ENCODE measurements at places on chromosomes 1 and 21.

DNA sequence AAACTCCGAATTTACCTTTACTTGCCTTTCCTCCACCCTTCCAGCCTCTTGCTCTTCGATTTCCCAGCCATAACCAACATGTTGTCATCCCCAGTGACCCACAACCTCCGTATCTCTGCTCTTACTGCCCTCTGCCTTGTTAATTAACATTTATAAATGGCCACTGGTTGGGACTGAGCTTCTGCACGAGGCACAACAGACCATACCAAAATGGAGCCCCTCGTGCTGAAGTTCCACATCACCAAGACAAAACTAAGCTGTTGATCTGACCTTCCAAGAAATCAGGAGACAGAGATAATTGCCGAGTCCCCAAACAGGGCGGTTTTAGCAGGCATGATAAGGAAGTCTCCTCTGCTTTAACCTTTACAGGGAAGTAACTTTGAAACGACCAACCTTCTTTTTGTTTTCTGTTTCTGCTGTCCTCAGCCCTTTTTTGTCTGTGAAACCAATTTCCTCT, 71.9 kb downstream of the NMNAT2 start:
- no peak for DNase-seq

DNA sequence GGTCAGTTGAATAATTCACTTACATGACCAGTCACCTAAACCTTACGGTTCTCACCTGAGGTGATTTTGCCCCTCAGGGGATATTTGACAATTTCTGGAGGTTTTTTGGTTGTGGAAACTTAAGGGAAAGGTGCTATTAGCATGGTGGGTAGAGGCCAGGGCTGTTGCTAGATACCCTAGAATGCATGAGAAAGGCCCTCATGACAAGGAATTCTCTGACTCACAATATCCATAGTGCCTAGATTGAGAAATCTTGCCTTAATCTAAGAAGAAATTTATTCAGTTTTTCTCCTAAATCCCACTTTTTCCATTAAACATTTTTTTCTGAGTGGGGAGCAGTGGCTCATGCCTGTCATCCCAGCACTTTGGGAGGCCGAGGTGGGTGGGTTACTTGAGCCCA, 119.7 kb downstream of the TGFB2 start:
- DNase-seq, result no peak

DNA sequence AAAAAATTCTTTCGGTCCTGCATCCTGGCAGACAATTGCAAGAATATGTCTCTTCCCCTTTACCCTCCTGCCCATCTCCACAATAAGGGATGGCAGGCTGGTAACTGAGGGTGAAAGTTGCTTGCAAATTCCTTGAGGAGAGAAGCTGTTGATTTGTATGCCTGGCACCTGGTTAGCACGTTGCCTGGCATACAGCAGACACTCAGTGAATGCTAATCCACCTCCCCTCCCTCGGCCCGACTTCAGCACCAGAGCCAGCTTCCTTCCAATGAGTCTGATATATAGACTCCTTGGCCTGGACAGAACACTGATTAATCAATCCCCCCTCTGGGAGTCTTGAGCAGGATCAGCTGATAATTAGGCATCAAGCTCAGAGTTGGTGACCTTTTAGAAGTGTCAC, 39.1 kb downstream of the KCNC4 start:
- DNase-seq, result no peak

DNA sequence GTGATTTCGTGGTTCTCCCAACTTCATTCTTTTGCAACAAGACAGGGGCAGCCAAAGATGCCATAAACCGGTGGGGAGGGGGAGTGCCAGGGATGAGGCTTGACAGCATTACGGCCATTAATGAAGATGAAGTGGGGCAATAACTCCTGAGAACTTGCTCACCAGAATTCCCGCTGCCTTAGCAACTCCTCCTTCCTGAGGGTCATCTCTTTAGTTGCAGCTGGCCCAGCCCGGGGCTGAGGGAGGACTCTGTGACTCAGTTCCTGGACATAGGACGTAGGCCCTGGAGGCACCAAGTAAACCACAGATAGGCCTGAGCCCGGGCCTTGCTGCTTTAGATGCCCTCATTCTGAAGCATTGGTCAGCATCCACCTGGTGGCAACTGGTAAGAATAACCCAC, 330.2 kb downstream of the RRAGC start:
- no peak for DNase-seq

GRCh38 chr1:86197206-86197855, 40.8 kb upstream of the COL24A1 start:
- peak; percentile 74 for DNase-seq

DNA sequence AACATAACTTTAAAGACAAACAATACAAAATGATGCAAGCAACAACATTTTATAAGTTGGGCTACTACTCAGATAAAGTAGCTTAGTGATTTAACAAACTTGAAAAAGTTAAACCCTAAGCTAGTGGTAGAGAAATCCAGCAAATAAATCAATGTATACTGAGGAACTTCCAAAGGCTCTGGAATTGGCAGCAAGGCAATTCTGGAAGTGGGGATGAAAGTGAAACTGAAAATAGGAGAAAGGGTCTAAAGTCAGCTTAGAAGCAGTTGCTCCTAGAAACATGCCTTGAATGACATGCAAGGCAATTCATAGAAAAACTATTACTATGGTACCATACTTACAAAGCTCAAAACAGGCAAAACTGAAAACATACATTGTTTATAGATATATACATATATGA, 90.0 kb upstream of the CAMK1G start:
- DNase-seq, result no peak

DNA sequence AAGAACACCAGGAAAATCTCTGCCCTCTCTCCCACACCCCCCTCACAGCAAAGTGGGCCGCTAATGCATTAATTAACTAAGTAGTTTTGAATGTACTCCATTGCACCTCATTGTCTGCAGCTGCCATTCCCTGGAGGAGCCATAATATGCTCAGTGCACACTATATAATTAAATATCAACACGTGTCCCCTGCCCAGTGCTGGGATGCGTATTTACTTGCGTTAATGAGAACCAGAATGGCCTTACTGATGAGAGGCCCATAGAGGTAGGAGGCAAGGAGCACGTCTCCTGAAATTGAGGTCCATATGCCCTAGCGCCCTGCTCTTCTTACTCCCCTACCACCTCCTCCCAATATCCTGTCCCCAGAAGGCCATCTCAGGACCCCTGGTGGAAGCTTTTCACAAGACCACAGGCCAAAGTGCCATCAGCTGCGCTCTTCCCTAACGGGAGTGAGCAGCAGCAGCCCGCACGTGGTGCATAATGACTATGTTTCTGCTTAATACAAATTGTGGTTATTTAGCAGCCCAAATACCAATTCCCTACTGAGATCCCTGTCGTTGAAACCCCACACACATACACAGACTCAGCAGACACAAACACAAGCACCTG, 76.8 kb downstream of the PLXNA2 start:
- no peak for DNase-seq

DNA sequence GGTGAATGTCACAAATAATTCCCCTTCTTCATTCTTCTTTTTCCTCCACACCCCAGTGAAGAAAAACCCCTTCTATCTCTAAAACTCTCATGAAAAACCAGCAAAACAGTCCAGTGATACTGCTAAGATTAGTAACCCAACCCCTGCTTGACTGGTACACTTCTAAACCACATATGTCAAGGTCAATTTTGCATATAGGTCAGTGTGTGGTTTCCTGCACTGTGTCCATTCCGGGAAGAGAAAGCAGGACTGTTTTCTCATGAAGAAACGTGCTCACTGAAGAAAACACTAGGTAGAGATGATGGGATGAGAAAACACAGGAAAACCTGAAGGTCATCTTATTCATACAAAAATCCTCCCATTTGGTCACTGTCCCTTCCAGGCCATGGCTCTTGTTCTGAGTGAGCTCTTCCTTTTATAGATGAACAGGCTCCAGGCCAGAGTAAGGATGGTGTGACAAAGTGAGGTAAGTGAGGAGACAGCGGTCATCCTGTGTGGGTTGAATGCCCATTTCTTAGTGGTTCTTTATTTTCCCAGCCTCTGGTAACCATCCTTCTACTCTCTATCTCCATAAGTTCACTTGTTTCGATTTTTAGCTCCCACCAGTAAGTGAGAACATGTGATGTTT, 122.7 kb downstream of the FASLG start:
- no peak for DNase-seq

DNA sequence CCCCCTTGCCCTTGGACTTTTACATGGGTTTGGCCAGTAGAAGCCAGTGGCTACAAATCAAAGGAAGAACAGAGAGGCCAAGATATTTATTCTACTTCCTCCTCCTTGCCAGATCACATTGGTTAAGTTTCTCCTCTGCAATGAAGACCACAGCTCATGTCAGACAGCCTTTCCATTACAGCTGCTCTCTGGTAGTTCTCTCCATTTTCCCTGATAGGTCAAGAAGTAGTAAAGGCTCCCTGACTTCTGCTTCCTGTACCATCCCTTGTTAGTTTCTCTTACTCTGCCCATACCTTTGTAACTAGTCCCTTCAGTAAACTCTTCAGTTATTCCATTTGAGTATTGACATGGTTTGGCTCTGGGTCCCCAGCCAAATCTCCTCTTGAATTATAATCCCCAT, 27.8 kb downstream of the NME7 start:
- no peak for DNase-seq

GRCh38 chr1:223244366-223245103, 101.5 kb upstream of the TLR5 start:
- DNase-seq, result no peak

GRCh38 chr1:245319094-245319493, 164.3 kb downstream of the KIF26B start:
- DNase-seq, result no peak

- DNase-seq, result no peak
Measured at GRCh38 chr1:106292130-106292529, 764.3 kb upstream of the PRMT6 start.

- no peak for DNase-seq
Measured at GRCh38 chr1:20080441-20081352, 10.7 kb downstream of the PLA2G5 start.
